ENCODE measurements at places on chromosomes 5 and 9. TPM values are rescaled to one million over a fixed set of nuclear protein-coding genes. Genes with fewer than 3 reads are reported as not detected.

DNA sequence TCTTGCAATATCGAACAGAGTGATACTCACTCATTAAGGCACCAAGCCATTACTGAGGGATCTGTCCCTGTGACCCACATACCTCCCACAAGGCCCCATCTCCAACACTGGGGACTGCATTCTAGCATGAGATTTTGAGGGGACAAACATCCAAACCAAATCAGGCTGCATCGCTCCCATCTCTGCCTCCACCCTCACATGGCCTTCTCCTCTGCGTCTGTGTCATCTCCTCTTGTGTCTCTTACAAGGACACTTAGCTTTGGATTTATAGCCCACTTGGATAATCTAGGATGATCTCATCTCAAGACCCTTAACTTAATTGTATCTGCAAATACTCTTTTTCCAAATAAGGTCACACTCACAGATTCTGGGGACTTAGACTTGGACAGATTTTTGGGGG, 284.4 kb upstream of the DAP start:
- no peak for DNase-seq

GRCh38 chr9:37727013-37727412, 26.6 kb upstream of the TRMT10B start:
- DNase-seq, result no peak

GRCh38 chr5:92640340-92640739, 940.7 kb downstream of the NR2F1-AS1 start:
- DNase-seq, result no peak

DNA sequence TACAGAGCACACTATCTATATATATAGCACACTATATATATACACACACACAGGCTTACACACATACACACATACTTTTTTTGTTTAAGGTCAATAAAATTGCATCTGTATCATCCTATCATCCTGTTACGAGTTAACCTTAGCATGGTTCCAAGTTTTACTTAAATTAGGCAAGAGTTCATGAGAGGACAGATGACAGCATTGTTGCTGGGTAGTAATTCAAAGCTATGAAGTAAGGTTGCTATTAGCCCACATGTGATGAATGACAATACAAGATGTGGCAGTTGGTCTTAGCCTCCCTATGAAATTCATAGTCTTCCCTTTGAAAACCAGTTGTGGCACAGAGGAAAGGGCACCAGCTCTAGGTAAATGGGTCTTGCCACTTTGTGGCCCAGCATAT, 438.1 kb downstream of the ACTL7B start:
- no peak for DNase-seq

DNA sequence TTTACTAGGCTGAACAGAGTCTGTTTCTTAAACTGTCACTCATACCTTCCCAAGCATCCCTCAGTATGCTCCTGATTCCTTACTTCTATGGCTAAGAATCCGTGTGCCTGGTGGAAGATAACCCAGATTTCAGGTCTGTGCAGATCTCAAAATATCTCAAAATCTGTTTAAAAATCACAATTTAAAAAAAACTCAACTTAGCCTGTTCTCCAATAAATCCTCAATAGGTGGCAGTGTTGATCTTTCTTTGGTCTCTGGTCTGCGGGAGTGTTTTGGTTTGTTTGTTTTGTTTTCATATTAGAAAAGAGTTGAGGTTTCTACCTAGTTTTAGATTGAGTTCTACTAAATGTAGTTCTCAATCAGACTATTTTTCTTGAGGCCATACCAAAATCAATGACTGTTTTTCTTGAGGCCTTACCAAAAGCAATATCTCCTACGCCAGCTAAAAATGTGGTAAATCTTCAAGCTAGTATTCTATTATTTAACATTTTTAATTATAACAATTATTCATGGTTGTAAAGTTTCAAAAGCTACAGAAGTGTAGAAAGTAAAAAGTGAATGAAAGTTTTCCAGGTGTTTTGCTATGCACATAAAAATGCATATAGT, 57.9 kb downstream of the TGFBR1 start:
- DNase-seq, result no peak

DNA sequence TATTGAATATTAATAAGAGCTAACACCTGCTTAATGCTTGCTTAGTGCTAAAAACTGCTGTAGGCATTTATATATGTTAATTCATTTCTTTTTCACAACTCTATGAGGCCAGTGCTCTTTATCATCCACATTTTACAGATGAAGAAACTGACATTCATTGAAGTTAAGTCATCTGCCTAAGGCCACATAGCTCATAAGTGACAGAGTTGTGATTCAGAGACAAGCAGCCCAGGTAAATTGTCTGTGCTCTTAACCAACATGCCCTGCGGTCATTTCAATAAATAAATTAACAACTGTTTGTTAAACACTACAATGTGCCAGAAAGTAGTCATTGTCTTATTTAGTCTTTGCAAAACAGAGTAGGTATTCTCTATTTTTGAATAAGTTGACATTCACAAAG, 1354.4 kb upstream of the C9orf72 start:
- no peak for DNase-seq

GRCh38 chr5:93721511-93721910, 19.9 kb downstream of the POU5F2 start:
- no peak for DNase-seq

GRCh38 chr5:109347252-109347888, 62.4 kb downstream of the PJA2 start:
- no peak for DNase-seq

GRCh38 chr9:126334721-126335621, 8.3 kb downstream of the MVB12B start:
- DNase-seq, result no peak

- DNase-seq, result peak; percentile 26
Measured at GRCh38 chr5:132557478-132558172, 848 bp downstream of the RAD50 start.

GRCh38 chr5:60533789-60534188, 166.2 kb downstream of the DEPDC1B start:
- DNase-seq, result no peak

GRCh38 chr9:70534061-70534460, 119.6 kb upstream of the KLF9 start:
- no peak for DNase-seq

DNA sequence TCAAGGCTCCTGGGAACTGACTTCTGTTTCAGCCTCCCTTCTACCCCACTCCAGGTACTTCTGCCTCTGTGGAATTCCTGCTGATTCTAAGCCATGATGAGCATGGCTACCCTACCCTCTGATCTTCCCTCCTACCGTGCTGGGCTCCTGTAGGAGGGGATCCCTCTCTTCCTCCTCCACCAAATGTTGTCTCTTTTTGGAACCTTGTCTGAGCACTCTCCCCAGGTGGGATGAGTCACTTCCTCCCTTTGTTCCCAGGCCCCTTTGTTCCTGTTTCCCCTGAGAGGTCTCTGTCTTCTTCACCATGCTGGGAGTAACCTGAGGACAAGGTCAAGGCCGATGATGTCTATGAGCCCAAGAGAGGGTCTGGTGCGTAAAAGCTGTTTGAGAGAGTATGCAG, 213.2 kb downstream of the GABBR2 start:
- DNase-seq, result no peak

GRCh38 chr9:77744841-77745430, 96.8 kb upstream of the GNA14 start:
- DNase-seq, result no peak

DNA sequence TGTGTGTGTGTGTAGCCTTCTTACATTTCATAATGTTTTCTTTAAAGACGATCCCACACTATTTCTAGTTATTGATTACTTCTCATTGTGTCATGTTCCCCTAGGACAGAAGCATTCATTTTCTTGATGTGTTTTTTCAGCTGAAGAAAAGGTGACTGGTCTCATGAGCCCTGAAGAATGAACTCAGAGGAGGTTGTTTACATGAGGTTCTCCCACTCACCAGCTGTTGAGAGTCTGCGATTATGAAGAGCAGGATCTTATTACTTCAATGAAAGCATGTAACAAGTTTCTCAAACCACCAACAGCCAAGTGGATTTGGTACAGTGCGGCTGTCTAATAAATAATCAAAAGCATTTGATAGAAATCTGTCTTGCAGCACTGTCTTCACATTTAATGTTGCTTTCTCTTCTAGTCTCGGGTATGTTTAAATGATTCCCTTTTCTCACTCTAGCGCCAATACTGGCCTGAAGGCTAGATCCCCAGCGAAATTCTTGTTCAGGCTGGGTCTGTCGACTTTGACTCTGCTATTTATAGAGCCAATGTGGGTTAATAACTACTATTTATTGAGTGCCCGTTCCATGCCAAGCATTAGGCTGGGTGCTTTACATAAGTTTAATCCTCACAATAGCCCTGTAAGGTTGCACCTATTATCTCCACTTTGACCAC, 9.6 kb upstream of the FSD1L start:
- DNase-seq, result no peak

- DNase-seq, result peak; percentile 91
Measured at GRCh38 chr5:151234476-151235238, 10.8 kb upstream of the CCDC69 start.

GRCh38 chr9:15268782-15269181, 38.2 kb downstream of the TTC39B start:
- no peak for DNase-seq

GRCh38 chr9:109411069-109411761, 86.9 kb downstream of the PTPN3 start:
- no peak for DNase-seq

- no peak for DNase-seq
Measured at GRCh38 chr9:110999379-110999778, 38.9 kb downstream of the LPAR1 start.

DNA sequence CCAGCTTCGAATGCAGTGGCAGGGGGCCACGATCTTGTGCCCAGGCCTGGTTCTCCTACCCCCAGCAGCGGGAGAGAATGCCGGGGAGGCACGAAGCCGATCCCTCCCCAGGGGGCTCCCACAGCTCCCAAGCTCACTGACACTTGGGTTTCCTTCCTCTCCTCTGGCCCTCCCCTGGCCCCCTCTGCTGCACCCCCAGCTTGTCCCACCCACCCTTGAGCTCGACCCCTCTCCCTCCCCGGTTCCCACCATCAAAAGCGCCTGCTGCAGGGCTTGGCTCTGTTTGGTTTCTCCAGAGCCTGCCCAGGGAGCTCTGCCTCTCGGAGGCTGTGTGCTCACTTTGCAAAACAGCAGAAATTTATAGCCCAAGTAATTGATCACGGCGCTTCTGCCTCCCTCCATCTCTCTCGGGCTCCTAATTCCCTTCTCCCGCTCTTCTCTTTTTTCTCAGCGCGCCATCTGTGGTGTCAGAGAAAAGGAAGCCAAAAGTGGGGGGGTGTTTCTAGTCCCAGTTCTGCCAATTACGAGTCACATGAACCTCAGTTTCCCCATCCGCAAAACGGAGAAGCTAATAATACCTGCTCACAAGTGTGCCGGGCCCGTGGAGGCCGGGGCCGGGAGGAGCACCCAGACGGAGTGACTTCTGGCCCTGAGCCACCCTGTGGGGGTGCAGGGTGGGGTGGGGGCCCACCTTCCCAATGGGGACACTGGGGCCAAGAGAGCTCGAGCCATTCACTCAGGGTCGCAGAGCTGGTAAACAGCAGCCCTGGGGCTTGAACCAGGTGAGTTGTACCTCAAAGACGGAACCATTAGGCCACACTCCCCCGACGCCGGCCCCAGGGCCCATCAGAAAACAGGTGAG, 141.2 kb upstream of the IER5L start:
- peak; percentile 42 for DNase-seq

DNA sequence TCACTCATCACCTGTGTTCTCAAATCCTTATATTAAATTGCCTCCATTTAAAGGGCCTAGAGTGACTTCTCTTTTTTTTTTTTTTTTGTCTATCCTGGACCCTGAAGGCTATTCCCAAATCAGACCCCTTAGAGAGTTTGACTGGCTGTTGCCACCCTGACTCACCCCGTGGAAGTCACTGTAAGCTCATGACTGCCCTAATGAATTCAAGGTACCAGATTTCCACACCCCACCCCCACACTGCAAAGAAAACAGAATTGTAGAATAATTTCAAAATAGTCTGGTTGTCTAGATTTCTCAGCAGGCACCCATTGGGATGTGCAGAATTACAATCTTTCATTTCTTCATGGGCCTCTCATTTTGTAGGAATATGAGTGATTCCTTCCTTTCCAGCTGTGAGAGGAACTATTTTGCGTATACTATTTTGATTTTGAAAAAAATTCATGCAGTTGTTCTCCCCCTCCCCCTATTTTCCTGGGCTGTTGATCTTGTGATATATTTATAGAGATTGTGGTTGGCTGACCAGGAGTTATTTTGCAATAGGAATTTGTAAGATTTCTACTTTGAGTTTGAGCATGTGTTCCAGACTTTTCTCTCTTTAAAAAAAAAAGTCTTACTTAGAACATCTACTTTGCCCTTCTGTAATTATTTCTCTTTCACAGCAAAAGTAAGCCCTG, 79.1 kb downstream of the ZNF618 start:
- DNase-seq, result no peak

PCDHA1 gene
- total RNA-seq, result not detected

NDUFA8 gene
- total RNA-seq, result 39.2 TPM

UBAC1 gene
- total RNA-seq, result 32.4 TPM

PPIP5K2 gene
- total RNA-seq, result 44.1 TPM

PCDHB16 gene
- 5.5 TPM for total RNA-seq

PCDHB7 gene
- total RNA-seq, result 6.5 TPM

OGN gene
- 26.0 TPM for total RNA-seq

C9orf152 gene
- total RNA-seq, result 1.6 TPM

ANKRD18A gene
- total RNA-seq, result not detected
